ENCODE measurements at places on chromosomes 11 and 22.

GRCh38 chr22:46583571-46583970 is 36.6 kb upstream of the GRAMD4 start:
- no peak for DNase-seq

GRCh38 chr11:22787551-22788162 is 41.9 kb downstream of the SVIP start:
- peak; percentile 20 for DNase-seq

- DNase-seq, result no peak
Measured at GRCh38 chr22:39556970-39557841, 13.3 kb upstream of the CACNA1I start.

- no peak for DNase-seq
Measured at GRCh38 chr11:113574171-113574570, 99.0 kb upstream of the DRD2 start.

- no peak for DNase-seq
Measured at GRCh38 chr11:6667733-6668374, 12.2 kb upstream of the DCHS1 start.

GRCh38 chr11:128725630-128726319 is 31.9 kb downstream of the FLI1 start:
- DNase-seq, result no peak

- no peak for DNase-seq
Measured at GRCh38 chr11:12270215-12270797, 107.1 kb upstream of the PARVA start.

DNA sequence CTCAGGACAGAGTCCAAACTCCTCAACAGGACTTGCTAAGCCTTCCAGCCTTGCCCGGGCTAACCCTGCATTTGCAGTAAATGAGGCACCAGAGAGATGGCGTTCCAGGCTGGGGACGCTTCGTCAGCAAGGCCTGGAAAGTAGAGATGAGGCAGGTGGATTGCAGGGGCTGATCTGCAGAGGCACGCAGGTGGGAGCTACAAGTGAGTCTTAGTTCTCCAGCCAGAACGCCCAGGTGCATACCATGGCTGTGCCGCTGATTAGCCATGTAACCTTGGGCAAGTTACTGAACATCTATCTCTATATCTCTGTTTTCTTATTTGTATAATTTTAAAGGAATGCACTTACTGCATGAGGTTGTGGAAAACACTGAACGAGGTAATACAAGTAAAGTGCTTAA is 52.7 kb upstream of the BARX2 start:
- DNase-seq, result no peak

DNA sequence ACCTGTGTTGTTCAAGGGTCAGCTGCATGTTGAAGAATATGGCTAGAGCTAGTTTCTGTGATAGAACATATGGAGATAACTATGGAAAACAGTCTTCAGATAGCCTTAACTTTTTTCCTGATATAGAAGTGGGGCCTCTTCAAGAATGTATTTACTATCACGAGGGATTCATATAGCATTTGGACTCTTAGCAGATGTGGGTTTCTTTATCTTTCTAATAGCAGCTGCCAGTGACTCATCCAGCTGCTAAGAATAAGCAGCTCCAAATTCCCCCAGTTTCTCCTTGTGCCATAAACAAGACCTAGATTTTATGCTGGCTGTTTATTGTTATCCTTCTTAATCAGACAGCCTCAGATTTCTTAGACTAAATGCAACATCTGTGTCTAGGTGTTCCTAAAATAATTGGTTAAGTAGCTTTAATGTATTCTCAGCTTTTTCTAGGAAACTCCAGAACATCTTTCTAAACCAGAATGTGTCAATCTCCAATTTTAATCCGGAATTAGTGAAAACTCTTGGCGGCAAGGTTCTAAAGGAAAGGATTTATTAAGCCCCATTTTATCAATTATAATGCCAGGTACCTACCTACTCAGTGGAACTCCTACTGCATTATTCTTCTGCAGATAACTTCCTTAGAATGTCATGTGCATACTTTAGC is 119.8 kb downstream of the CSTPP1 start:
- peak; percentile 18 for DNase-seq

GRCh38 chr11:99098751-99099150 is 78.0 kb downstream of the CNTN5 start:
- no peak for DNase-seq

DNA sequence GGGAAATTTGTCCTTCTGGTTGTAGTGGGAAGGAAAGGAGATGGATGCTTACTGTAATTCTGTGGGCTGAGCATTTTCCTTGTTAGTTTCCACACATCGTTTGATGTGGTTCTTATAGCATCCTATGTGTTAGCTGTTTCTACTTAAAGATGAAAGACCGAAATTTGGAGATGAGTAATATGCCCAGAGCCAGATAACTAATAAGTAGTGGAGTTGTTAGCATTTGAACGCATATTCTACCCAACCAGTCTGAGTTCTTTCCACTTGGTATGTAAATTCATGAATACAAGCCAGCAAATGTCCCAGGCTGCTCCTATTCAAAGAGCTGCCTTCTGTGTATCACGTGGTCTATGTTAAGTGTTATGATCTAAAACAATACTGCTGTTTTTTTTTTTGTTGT is 14.6 kb downstream of the SPECC1L start:
- no peak for DNase-seq

DNA sequence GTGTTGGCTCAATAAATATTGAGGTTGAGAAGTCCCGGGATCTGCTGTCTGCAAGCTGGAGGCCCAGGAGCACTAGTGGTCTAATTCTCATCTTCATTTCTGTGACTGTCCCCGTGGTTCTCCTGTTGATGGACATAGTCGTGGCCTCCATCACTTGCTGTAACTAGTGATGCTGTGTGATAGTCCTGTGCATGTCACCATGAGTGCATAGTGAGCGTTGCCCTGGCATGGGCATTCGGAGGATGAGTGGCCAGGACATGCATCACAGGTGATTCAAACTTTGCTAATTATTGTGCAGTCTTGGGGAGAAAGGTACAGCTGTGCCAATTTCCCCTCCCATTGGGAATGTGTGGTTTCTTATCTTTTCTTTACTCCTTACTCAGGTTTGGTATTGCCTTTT is 902.2 kb downstream of the BRD1 start:
- DNase-seq, result no peak

DNA sequence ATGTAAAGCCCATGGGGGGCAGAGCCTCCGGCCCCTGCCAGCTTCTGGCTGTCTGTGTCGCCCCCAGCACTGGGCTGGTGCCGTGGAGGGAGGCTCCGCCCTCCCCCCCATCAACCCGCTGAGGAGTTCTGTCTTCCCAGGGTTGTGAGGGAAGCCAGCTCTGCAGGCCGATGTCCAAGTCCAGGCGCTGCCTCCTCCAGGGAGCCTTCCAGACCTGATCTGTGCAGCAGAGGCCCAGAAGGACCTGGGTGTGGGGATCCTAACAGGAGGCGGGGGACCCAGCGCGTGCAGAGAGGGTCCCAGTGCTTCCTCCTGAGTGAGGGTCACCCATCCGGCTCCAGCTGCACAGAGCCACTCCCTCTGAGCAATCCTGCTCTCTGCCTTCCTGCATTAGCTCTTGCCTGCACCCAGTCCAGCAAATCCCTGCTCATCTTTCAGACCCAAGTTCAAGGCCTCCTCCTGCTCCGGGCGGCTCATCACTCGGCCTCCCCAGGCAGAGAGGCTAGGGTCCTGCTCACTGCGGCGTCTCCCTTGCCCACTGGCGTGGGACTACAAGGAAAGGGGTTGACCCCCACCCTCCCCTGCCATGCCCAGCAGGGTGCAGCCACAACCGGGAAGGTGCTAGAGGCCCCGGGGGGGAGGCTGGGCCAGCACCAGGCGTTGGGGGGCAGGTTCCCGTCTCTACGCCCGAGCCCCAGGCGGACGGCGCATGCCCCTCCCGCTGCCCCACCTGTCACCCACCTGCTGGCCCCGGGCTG is 16.4 kb downstream of the PRR33 start:
- no peak for DNase-seq

DNA sequence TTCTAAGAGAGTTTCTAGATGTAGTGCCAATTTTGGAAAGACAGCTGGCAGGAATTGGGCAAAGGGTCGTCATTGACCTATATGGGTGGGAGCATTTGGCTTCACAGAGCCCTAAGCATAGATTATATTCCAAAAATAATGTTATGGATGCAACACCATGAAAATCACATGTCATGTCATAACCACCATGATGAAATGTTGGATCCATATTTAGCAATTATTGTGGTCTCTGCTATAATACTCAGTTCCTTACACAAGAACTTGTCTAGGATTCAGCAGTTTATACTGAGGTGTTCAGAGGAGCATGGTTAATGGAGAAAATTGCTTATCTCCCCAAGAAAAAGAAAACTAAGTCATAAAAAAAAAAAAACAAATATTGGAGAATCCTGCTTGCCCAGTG is 31.6 kb downstream of the NTM start:
- no peak for DNase-seq

- no peak for DNase-seq
Measured at GRCh38 chr11:10257478-10257877, 36.5 kb downstream of the SBF2 start.

DNA sequence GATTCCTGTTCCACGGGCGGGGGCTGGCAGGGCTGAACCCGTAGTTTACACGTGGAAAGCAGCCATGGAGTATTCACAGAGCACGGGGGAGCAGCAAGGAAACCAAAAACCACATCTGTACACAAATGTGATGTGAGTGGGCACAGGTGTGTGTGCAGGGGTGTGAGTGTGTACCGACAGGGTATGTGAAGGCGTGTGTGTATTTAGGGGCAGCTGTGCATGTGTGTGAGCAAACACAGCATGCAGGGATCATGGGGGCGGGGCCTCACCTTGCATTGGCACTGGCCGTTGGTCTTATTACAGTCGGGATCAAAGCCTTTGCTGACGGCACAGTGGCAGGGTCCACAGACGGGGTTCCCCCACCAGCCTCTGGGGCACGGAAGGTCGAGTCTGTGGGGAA is 58.4 kb downstream of the TRMU start:
- no peak for DNase-seq

DNA sequence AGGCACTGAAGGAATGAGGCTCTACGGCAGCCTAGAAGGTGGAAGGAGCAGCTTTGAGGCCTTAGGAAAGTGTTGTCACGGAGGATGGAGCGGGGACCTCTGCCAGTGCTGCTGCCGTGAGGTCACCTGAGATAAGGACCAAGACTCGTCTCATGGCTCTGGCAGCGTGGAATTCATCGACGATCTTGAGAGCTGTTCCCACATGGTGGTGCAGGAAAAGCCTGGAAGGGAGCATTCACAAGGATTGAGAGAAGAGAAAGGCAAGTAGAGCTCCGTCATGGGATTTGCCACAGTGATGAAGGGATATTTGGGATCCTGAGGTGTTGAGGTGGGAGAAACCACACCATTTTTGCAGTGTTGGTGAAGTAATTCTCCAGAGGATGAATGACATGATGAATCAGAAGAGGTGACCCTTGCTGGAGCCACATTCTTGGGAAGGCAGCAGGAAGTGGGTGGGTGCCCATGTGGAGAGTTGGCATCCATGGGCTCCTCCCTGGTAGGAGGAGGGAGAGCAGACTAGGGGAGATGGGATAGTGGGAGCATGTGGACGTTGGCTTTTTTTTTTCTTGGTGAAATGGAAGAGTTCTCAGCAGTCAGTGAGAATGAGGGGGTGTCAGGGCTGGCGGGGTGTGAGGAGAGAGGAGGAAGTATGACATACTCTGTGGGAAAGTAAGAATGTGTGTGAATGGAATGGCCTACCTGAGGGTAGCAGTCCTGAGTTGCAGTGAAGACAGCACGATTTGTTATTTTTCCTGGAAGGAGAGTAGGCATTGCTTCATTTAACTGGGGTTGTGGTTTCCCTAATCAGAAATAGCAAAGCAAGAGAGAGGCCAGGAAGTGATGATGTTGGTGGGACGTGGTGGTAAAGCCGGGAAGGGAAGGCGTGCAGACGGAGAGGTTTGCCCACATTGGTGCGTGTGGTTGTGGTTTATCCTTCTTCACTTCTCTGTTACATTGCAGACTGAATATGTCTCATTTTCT is 11.1 kb downstream of the PPP6R3 start:
- no peak for DNase-seq

- DNase-seq, result no peak
Measured at GRCh38 chr22:39991159-39991860, 3.4 kb upstream of the FAM83F start.

GRCh38 chr22:28102151-28102812 is 183.2 kb upstream of the PITPNB start:
- DNase-seq, result no peak

- DNase-seq, result no peak
Measured at GRCh38 chr11:61712314-61712713, 32.1 kb downstream of the DAGLA start.

- no peak for DNase-seq
Measured at GRCh38 chr11:6610591-6610990, 1.4 kb downstream of the TAF10 start.

- DNase-seq, result no peak
Measured at GRCh38 chr22:30178181-30179126, 68.1 kb downstream of the LIF start.

Data from smooth muscle cell of the brain vasculature (primary cell).